ENCODE measurements at places on chromosomes 3 and 15.

GRCh38 chr3:23438657-23439056, 235.5 kb downstream of the UBE2E2 start:
- DNase-seq, result no peak

GRCh38 chr3:152266221-152266995, 2.3 kb upstream of the MBNL1 start:
- DNase-seq, result no peak

DNA sequence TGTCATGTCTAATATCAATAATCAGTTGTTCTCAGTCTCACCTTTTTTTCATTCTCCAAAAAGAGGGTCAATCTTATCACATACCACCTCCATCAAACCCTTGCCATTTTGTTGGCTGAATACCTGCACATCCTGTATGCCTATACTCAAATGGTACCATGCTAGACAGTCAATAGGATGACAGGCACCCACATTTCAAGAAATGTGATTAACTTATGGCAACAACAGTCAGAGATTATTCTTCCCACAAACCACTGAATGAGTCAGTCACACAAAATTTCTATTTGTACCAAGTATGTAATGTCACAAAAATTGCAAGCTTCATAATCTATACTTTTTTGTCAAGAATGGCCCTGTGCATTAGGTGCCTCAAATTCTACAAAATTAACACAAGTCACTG, 5.1 kb upstream of the SLC27A2 start:
- no peak for DNase-seq

DNA sequence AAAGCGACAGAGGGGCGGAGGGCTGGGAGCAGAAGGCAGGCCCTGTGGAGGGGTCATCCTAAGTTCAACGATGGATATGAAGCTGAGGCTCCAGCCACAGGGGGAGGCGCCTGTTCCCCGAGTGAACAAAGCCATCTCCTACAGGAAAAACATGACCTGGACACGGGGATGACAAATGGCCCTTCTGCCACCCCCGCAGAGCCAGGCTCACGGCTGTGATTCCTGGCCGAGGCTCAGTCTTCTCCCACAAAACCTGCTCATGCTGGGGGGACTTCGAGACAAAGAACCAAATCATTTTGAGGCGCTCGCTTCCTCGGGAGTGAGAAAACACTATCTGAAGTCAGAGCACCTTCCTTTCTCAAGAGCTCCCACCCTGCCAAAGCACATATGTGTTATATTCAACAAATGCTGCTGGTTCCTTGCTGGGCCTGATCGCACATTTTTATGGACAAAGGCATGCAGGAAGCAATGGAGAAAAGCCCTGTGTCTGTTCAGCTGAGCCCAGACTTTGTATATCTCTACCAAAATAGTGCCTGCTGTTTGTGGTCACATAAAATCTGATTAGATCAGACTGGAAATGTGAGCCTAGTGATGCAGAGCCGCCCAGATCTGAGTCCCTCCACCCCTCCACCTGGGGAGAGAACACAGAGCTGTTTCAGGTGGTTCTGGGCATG, 5.6 kb downstream of the RBP1 start:
- no peak for DNase-seq

DNA sequence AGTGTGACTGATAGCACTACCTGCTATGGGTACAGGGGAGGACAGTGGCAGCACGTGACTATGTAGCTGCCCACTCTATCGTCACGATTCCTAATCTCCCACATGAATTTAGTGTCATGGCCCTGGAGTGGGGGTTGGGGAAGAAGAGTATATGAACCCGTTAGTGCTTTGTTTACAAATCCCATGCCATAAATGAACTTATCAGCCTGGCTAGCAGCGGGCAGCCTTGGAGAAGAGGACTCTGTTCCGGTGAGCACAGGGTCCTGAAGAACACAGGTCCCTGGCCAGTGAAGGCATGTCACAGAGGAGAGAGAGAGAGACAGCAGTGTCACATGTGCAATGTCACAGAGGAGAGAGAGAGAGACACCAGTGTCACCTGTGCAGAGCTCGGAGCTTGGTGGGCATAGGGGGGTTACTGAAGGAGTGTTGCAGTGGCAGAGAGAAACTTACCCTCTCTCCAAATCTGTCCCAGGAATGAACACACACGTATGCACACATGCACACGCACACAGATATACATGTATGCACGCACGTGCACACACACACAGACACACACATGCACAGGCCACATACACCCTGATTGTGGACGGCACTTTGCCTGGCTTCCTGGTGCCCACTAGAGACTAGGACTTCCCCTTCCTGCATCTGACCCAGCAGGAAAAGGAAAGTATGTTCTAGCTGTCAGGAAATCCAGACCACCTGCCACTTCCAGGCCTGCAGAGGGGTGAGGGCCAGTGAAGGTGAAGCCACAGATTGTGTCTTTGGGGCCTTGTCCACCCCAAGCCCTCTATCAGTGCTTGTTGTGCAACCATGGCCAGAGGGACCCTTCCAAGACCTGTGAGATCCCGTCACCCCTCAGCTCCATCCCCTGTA, 26.3 kb downstream of the ITGA11 start:
- no peak for DNase-seq

DNA sequence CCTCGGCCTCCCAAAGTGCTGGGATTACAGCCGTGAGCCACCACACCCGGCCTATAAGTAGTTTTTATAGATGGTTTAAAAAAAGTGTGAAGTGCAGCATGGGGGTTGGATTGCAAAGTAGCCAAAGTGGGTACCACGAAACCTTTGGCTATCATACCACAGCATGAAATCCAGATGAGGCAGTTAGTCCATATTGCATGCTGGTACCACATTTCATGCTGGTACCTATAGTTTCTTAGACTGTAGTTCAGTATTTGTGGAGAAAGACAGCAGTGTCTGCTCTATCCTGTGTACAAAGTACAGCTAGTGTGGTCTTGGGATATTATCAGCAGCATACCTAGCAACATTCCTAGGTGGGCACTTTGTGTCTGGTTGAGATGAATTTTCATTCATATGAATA, 11.8 kb downstream of the ZNF609 start:
- DNase-seq, result no peak

- DNase-seq, result no peak
These were observed 703.0 kb downstream of the ZPLD1 start for GRCh38 chr3:103137830-103138229.

DNA sequence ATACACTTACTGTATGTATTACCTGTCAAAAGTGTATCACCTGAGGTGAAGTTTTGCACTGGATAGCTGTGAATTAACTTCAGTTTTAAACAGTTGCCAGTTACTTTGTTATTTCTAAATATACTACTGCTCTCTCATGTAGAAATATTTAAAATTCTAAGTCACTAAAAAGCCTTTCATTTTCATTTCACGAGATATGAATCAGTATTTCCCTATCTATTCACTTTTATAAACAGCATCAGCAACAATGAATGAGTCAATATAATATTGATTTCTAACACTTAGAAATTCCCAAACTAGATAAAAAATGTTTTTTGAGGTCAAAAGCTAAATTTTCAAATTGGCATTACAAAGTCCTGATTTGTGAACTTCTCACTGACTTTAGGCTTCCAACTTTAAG, 32.6 kb downstream of the UBE3A start:
- DNase-seq, result no peak

DNA sequence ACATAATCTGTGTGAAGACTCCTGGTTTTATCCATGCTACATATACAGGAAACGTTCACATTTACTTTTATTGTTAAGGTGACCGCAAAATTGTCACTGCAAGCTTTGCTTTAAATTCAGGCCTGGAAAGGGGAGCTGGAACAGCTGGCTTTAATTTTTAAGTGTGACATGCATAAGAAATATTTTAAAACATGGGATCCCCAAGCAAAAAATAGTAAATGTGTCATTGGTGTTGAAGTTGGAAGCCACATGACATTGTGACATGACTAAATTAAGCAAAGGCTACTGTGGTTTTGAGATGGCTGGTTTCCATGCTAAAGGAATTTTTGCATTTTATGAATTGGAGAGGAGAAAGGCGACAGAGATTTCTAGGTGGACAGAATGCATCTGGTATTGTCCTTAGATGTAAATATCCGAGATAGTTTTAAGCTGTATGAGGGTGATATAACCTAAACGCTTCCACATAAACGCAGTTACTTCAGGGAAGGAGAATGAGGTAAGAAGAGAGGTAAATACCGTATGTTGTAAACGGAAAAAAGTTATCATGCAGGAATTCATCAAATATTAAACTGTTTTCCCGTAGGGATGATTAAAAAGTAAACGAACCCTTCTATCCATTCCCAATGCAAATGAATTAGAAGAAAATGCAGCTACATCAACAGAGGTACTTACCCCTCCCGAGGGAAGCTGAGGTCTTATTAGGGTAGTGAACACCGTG, 927 bp upstream of the FYTTD1 start:
- DNase-seq, result no peak

DNA sequence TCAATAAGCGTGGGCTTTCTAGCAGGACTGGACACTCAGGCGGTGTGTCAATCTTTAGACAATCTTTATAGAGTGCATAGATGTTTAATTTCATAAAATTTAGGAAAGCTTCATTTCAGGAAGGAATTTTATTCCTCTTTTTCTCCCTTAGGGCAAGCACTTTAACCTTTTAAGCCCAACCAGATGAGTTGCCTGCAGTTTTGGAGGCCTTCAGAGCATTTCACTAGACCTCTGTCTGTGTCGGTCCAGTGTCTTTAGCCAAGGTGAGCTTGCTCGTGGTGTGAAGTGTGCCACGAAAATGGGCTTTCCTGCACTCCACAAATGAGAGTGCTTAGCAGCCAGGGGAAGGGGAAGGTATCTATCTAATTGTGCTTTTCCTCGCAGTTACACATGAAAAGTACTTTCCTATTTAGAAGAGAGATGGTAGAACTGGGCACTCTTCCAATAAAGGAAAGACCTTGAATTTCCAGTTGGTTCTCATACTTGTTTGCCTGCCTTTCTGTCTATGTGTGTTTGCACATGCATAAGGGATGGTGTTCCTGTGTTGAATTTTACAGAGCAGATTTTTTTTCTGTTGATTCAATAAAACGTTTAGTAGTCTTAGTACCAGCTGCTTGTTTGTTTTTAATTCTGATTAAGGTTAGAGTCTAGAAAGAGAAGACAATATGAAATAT, 53.6 kb downstream of the FEZF2 start:
- no peak for DNase-seq

DNA sequence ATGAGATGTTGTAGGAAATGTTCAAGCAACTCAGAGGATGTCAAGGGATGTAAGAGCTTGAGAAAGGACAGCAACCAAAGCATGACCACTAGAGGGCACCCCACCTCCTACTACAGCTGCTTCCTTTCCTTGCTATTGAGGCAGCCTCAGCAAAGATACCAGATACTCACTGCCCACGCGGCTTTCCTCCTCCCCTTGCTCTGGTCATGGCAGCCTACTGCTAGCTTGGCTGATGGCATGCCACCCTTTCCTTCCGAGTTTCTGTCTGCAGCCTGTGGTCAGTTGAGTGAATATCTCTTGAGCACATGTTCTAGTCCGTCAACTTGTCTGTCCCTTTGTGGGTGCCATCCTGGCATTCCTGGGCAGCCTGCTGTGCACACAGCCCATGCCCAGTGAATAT, 4.4 kb upstream of the CXCR6 start:
- peak; percentile 68 for DNase-seq

DNA sequence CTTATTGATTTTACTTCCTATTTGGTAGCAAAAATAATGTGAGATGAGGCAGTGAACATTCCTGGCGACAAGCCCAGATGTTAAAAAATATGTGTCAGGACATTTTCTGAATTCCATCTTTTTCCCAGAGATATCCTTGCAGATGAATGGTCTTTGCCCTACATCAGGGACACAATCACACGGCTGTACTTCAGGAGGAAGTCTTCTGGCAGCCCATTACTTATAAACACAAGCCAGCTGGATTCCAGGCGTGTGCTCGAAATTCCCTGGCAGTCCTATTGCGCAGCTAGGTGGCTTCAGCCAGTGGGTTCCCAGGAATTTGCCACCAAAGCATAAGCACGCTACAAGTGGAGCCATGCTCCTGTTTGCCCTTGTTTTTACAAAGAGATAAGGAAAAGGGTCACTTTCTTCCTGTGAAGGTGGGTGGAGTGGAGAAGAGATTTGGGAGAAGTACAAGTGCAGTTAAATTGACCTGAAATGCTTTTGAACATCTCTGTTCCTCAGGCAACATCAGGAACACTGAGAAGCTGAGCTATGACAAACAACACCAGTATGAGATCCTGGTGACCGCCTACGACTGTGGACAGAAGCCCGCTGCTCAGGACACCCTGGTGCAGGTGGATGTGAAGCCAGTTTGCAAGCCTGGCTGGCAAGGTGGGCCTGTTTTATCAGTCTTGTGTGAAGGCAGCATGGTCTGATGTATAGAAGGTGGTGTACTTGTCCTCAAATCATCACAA, 257.1 kb upstream of the TRIM42 start:
- no peak for DNase-seq

- DNase-seq, result no peak
These were observed 153.9 kb downstream of the P3H2 start for GRCh38 chr3:189966843-189967242.

- DNase-seq, result no peak
These were observed 12.0 kb downstream of the PTH1R start for GRCh38 chr3:46889381-46890110.

DNA sequence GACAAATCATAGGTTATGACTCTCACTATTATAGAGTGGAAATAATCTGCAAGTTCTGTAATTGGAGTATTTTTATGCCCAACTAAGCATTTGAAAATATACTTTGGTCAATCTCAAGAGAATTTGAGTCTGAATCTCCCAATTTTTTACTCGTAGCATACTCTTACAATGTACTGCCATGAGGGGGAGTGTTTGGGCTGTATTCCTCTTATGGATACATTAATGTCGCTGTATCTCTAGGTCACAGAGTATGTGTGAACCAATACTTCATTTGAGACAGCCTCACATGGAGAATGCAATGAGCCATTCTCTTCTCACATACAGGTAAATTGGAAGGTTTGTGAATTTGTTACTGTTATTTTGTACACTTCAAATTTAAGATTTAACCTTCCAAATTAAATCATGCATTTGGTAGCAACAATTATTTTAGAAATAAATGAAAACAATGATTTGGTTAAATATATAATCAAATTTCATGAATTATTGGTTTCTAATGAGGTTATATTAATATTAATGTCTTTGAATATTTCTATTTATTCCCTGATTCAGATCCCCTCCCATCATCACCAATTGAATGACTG, 5.5 kb upstream of the CD200 start:
- DNase-seq, result no peak

DNA sequence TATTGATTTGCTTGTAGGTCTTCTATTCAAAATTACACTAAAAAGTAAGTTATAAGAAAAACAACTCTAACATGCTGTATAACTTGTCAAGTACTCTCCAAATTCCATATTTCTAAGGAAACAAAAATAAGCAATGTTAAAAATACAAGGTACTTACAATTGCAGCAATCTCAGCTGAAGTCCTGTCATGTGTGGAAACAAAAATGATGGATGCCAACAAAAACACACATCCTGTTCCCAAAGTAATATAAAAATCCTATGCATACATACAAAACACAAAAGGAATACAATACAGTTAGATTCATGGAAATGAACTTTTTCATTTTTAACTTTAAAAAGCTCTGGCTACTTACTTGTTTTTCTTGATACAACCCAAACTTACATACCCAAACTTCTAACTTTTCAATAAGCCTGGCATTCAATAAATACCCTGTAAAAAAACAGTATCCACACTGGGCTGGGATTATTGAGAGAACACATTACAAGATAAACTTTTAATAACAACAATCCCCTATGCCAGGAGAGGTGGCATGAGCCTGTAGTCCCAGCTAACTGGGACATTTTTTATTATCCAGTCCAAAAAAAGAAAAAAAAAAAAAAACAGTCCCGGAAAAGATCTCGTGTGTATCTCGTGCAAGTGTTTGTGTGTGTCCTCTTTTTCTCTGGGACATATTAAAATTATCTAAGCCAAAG, 14.7 kb downstream of the CMTM6 start:
- no peak for DNase-seq
